ENCODE measurements at places on chromosomes 5 and 9.

- no peak for DNase-seq
Observed at GRCh38 chr5:16794269-16794913, 141.7 kb downstream of the MYO10 start.

DNA sequence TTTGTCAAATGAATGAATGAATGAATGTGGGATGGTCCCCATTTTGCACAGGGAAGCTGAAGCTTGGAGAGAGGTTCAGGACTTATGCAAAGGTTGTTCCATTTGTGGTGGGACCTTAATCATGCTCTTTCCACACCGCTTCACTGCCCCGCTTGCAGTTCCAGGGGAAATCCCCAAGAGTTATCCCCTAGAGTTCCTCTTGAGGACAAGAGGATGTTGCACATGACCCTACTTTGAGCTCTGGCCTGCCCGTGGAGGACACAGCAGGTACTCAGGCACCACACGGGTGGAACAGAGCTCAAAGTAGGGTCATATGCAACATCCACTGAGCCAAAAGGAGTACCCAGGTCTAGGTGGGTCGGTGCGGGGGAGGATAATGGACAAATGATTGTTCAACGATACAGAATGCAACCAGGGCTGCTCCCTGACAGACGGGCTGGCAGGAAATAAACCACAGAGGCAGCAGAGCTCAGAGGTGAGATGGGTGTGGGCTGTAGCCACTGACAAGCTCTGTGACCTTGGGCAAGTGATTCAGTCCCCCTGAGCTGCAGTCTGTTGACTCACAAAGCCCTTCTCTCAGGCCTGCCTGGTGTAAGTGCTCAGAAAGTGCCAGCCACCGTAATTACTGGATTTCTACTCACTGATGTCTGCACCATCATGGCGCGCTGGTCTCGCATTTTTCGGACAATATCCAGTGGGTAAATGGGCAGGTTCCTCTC, 60.3 kb upstream of the EPB41L4B start:
- no peak for DNase-seq

DNA sequence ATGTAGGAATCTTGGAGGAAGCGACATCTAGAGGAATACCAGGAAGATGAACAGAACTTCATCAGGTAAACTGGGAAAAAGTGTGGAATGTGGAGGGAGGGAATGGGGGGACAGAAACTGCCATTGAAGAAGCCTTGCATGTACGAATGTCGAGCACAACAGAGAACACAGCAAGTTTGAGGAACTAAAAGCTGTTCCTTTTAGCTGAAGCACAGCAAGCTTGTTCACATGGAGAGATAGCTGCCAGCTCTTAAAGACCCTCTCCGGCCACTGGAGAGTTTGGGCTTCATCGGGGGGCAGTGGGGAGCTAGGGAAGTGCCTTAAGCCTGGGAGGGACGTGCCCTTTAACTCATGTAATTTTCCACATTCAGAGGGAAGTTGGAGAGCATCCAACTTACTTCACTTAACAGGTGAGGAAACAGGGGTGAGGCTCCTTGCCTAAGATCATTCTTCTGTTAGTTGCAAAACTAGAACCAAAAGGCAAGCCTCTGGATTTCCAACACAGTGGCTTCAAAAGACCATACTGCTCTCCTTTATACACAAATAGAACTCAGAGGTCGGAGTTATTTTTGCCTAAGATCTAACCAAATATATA, 2.3 kb upstream of the CYFIP2 start:
- no peak for DNase-seq

GRCh38 chr5:133607451-133607850, 4.9 kb downstream of the FSTL4 start:
- peak; percentile 23 for DNase-seq
